HTR-8/SVneo (cell line): ENCODE measurements at places on chromosomes 11 and 22.
A peak's percentile ranks its signal among the peaks of the same experiment; 100 is the strongest.

DNA sequence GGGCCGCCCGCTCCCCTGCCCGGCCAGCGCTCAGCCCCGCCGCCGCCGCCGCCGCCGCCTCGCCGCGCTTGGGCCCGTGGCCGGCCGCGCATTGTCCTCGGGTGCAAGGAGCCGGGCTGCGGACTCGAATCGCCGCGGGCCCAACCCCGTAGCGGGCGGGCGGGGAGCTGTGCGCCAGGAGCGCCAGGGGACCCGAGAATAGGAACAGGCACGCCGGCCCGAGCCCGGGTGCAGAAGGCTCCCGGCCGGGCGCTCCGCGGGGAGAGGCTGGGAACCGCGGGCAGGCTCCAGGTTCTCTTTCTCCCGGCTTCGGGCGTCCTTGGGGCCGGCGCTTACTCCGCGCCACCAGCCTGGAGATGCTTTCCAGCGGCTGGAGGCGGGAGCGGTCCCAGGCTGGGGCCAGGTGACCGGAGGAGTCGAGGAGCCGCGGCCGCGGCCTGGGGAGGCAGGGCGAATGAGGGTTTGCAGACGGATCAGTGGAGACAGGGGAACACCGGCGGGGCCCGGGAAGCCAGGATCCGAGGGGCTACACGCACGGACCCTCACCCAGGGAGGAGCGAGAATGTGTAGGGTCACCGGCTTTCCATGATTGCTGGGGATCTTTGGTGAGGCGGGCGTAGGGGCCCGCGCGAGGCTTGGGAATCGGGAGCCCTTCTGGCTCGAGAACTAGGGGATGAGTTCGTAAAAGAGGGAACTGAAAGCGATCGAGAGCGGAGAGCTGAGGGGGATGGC is 726 bp downstream of the PKNOX2 start:
- peak; percentile 22 for DNase-seq

DNA sequence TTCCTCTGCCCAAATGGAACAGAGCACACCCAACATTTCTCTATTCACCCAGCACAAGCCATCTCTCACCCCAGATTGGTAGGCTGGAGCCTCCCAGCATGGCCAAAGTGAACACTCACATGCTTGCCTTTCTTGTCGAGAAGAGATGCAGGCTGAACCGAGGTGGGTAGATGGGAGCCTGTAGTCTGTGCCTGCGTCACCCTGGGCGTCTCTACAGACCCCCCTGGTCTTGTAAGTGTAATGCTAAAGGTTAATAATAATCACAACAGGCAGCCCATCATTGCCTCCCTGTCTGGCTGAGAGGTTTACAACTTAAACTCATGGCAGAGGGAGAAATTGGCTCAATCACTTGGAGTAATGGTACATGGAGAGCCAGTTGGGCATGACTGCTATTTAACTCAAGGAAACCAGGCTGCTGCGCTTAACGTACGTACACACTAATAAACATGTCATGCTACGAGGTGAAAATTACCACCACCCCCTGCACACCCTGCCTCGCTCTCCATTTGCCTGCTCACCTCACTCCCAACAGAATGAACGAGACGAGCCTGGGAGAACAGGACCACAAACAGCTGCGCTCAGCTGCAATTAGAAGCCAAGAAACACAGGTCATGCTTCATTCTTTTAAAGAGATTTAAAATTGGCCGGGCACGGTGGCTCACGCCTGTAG is 9.1 kb upstream of the ZBTB16 start:
- DNase-seq: no peak

DNA sequence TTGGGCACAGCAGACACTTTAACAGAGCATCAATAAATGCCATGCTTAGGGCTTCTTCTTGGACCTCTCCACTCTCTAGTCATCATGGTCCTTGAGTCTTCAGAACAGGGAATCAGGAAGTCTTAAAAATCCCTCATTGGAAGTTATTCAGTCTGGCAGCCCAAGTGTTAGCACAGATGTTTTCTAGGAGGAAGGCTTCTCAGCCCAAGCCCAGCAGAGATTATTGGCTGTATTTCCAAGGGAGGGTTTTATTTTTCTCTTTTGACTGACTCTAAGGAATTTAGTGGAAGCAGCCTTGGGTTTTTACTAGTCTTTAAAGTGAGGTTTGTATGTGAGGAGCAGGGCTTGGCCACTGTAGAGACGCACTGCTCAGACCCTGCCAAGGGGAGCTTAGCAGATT is 41.9 kb downstream of the CEP164 start:
- no peak for DNase-seq

DNA sequence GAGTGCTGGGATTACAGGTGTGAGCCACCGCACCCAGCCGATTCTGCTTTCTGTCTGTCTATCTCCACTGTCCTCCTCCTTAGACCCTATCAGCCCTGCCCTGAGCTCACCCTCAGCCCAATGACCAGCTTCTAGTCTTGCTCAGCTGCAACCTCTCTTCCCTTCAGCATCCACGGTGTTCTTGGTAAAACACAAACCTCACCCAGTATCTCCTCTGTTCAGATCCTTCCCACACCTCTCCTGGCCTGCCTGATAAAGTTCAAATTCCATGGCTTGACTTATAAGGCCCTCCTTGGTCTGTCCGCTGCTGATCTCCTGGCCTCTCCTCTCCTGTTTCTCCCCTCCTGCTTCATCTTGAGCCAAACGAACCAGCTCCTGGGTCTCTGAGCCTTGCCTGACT is 14.5 kb upstream of the NCF4 start:
- DNase-seq: no peak

- no peak for DNase-seq
Measured at GRCh38 chr22:25404556-25404927, 159.9 kb upstream of the GRK3 start.

- peak; percentile 54 for DNase-seq
Measured at GRCh38 chr11:130407978-130408377, 20.4 kb downstream of the ADAMTS8 start.

DNA sequence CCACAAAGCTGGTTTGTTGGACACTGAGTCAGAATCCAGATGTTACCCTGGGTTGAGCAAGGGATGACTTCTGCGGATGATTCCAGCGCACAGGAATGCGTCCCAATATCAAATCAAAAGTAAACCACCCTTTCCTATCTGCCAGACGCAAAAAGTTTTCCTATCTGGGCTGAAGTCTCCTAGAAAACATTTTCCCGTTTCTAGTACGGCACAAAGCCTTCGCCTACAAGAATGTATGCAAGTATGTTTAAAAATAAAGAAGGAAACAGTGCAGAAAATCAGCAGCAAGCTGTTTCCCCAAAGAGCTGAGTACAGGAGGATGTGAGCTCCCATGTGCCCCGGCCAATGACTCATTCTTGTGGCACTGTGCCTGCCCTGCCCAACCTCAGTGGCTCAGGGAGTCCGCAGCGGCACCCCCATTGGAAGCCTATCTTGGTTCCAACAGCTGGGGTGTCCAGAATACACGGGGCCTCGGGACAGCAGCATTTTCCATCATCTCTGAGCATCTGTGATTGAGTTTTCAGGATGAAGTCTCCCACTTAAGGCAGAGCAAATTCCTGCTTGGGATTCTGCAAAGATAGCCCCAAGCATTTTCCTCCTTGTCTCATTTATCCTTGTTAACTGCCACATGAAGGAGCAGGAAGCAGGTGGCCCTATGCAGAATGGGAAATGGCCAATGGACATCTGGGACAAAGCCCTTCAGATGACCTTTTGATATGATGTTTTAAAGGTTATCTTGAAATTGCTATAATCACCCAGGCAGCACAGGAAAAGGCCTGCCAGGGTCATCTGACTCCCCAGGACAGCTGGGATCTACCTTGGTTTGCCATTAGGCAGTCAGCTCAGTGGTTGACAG is 17.5 kb downstream of the KCNJ5 start:
- DNase-seq: peak; percentile 30

- no peak for DNase-seq
Measured at GRCh38 chr11:3195251-3196160, 23.1 kb downstream of the MRGPRG start.

DNA sequence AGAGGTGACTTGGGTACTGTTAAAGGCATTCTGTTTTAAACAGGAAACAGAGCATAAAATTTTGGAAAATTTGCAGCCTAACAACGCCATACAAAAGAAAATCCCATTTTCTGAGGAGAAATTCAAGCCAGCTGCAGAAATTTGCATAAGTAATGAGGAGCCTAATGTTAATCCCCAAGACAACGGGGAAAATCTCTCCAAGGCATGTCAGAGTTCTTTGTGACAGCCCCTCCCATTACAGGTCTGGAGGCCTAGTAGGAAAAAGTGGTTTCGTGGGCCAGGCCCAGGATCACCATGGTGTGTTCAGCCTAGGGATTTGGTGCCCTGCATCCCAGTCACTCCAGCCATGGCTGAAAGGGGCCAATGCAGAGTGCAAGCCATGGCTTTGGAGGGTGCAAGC is 1333.1 kb upstream of the TENM4 start:
- DNase-seq: no peak

DNA sequence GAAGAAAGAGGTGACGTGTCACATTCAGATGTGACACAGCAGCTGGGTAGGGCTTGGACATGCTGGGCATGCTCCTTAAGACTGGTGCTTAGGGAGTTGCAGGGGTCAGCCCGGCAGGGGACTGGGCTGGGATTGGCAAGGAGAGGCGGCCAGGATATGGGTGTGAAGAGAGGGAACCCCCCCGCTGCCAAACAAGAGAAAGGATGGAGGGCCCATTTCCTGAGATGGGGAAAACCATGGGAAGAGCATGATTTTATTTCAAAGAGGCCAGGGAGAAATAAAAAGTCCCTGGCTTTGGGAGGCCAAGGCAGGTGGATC is 5.3 kb downstream of the ATF4 start:
- DNase-seq: no peak

- peak; percentile 71 for DNase-seq
Measured at GRCh38 chr11:18384157-18384641, 10.2 kb upstream of the LDHA start.

DNA sequence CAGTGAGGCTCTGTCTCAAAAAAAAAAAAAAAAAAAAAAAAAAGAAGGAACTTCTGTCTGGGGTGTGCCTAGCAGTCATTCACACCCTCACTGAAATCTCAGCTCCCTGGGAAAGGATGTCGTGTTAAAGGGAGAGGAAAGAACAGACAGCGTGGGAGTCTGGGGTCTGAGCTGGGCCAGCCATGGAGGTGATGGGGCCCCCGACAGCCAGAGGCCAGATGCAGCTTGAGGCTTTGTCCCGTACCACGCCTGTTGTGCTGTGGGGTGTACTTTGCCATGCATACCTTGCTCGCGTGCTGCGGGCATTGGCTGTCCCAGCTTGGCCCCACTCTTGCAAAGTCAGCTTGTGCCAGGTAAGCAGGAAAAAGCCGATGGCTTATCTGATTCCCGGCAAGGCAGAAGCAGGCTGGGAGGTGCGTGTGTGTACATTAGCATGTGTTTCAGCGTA is 4.6 kb downstream of the SYT12 start:
- no peak for DNase-seq

GRCh38 chr11:2569321-2569721 is 124.5 kb downstream of the KCNQ1 start:
- DNase-seq: no peak

DNA sequence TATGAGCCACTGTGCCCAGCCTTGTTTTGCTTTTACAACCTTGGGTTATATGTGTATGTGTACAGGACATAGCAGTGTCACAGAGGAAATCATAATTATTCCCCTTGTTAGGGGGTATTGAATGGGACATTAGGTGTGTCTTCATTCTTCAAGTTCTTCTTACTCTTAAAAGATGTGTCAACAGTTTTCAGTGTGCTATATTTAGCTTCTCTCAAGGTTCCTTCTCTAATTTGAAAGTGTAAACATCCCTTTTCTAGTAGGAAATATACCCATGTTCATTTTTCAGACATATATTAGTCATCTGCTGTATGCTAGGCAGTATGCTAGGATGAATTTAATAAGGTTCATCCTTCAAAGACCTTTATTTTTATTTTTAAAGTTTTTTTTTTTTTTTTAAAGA is 17.1 kb downstream of the PCF11 start:
- no peak for DNase-seq

GRCh38 chr22:28670756-28671155 is 8.9 kb downstream of the TTC28 start:
- DNase-seq: no peak

- no peak for DNase-seq
Measured at GRCh38 chr11:128695539-128696221, 1.8 kb downstream of the FLI1 start.

- DNase-seq: no peak
Measured at GRCh38 chr11:122807731-122808477, 30.4 kb upstream of the CRTAM start.

DNA sequence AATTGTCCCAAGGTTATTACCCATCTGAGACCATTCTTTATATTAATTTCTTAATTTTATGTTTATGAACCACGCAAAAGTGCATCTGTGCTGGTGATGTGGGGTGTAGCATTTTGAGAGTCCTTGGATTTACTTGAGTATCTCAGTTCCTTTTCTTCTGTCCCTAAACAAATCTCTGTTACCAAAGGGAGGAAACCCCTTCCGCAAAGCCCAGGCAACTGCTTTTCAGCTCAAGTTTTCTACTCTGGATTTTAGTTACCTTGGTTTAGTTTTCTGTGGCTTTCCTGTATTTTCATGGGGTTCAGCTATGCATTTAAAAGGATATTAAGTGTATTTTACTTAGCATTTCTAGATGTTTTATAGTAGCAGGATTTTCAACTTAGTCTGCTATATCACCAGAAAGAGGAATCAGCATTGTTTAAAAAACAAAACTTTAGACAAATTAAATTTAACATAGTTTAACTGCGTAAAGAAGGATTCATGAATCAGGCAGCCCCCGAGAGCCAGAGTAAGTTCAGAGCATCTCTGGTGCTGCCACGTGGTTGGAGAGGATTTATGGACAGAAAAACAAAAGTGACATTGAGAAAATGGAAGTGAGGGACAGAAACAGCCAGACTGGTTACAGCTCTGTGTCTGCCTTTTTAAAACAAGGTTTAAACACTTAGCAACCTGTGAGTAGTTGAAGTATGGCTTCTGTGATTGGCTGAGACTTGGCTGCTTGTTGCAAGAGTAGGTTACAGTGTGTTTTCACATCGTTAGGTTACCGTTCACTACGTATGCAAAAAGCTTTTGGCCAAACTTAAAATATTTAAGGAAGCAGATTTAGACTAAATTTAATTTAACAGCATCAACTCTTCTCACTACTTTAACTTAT is 9.6 kb downstream of the ADM start:
- DNase-seq: no peak

- DNase-seq: no peak
Measured at GRCh38 chr22:44249376-44250147, 63.2 kb downstream of the SHISAL1 start.

- no peak for DNase-seq
Measured at GRCh38 chr11:10409207-10409661, 45.8 kb upstream of the AMPD3 start.

DNA sequence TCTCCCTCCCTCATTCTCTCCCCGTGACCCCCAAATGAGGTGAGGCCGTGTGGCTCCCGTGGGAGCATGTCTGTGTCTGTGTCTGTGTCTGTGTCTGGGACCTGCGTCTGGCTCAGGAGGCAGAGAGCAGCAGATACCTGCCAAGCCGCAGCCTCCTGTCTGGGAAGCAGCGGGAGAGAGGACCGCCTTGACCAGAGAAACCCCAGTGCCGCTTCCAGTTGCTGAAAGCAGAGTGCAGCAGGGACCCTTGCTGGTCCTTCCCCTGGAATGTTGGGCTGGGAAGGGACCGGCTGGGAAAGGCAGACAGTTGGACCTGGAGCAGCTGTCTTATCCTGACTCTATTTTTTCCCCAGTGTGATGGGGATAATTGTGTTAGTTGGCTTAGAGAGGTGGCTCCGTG is 525 bp downstream of the CSDC2 start:
- no peak for DNase-seq
